ENCODE measurements at places on chromosomes 7 and 10.

- DNase-seq = no peak
Measured at GRCh38 chr10:3464760-3465405, 292.3 kb upstream of the PITRM1 start.

DNA sequence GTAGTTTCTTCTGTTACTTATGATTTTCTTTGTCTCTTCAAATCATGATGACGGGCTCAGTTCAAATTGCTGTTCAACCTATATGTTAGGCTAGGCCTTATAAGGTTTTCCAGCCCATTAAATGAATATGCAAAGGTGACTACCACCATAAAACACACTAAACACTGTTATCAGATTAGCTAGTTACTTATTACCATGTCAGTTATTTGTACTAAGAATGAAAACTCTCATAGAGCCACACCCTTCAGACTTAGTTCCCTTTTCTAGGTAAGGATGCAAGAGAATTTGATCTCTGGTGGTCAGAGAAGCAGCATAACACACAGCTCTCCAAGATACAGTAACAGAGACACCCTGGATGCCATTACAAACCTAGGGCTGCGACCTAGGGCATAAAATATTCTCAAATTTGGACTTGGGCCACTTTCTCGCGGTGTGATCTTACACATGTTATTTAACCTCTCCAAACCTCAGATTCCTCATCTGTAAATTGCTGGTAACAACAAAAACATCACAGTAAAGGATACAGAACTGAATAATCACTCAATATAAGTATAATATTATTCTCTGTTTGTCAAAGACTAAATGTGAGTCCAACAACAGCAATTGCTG, 35.6 kb downstream of the ANKMY2 start:
- no peak for DNase-seq

- peak; percentile 80 for DNase-seq
Measured at GRCh38 chr10:71838264-71839211, 12.5 kb downstream of the PSAP start.

- peak; percentile 70 for DNase-seq
Measured at GRCh38 chr10:61897671-61898434, 3.6 kb upstream of the ARID5B start.

- DNase-seq = peak; percentile 9
Measured at GRCh38 chr10:117429643-117430265, 54.5 kb upstream of the PDZD8 start.

- no peak for DNase-seq
Measured at GRCh38 chr10:561721-562120, 127.7 kb downstream of the DIP2C start.

- peak; percentile 3 for DNase-seq
Measured at GRCh38 chr7:87110778-87111177, 41.5 kb upstream of the DMTF1 start.

GRCh38 chr7:80929619-80930018, 10.8 kb upstream of the SEMA3C start:
- DNase-seq = peak; percentile 92

DNA sequence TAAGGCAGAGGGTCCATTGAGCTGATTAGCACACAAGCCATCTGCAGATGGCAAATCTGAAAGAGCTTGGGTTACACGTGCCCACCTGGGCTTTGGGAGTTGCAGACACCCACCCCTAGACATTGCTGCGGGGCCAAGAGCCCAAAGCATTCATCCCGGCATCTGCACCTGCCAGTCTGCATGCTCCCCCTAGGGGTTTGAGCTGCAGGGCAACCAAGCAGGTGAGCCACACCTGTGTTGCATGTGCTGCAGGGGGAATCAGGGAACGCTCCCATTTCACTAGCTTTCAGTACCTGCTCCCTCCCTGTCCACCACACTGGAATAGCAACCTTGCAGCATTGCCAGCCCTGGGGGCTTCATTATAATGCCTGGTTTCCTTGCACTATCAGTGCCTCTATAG, 21.1 kb downstream of the C7orf33 start:
- DNase-seq = no peak

- DNase-seq = no peak
Measured at GRCh38 chr10:98488669-98489430, 42.1 kb upstream of the HPS1 start.

DNA sequence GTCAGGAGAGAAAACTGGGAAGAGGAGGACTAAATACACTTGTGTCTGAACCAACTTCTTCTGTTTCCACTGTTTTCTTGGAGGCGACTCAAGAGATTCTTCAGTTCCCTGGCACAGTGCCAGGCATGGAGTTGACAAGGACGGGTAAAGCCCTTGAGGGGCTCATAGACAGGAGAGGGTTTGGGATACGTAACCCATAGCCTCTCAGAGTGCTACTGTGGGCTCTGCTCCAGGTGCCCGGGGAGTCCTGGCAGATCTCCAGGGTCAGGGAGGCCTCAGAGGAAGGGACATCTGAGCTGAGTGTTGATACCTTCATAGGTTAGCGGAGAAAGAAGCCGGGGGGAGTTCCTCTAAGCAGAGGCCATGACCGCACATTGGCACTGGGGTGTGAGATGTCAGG, 42.0 kb downstream of the GALNT17 start:
- no peak for DNase-seq

DNA sequence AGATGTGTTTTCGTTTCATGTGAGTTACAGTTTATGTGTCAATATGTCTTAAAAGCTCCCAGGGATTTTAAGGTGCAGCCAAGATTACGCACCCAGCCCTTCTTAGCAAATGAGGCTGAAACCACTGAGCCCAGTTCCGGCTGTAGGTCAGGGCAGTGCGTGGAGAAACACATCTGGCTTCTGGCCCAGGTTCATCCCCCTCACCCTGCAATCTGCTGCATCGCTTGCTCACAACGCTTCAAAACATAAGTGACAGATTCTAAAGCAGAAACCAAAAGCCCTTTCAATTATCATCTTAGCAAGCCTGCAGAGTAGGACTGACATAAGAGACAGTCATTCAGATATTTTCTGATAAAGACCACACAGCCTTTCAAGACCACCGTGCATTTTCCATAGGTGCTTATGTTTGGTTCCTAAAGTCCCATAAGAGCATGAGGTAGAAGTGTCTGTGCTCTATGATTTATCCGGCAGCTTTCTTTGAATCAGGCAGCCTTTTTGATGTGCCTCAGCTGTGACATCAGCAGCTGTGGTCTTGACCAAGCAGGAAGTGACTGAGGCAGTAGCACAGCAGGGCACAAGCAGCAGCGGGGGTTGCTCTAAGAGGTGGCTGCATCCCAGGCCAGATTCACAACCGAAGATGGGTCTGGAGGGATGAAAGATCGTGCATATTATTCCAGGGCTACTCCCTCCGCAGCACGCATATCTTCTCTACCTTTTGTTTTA, 72.1 kb upstream of the LYZL2 start:
- peak; percentile 55 for DNase-seq

GRCh38 chr7:110507832-110508231, 583.1 kb upstream of the LRRN3 start:
- no peak for DNase-seq

GRCh38 chr10:12455766-12456165, 106.4 kb downstream of the CAMK1D start:
- no peak for DNase-seq

DNA sequence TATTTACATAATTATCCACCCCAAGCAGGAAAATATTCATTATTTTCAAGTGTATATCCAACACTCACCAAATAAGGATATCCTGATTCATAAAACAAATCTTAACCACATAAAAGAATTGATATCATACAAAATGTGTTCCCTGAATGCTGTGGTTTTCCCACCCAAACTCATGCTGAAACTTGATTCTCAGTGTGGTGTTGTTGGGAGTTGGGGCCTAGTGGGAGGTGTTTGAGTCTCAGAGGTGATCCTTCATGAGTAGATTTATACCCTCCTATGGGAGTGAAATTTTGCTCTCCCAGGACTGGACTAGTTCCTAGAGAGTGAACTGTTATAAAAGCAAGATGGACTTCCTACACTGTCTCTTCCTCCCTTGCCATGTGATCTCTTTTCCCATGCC, 1028.3 kb downstream of the SORCS1 start:
- DNase-seq = no peak

- DNase-seq = no peak
Measured at GRCh38 chr10:82256275-82256674, 381.3 kb downstream of the NRG3 start.

GRCh38 chr7:111765751-111766643, 203.7 kb upstream of the IMMP2L start:
- no peak for DNase-seq

GRCh38 chr10:91103384-91104192, 116.9 kb upstream of the PCGF5 start:
- no peak for DNase-seq

DNA sequence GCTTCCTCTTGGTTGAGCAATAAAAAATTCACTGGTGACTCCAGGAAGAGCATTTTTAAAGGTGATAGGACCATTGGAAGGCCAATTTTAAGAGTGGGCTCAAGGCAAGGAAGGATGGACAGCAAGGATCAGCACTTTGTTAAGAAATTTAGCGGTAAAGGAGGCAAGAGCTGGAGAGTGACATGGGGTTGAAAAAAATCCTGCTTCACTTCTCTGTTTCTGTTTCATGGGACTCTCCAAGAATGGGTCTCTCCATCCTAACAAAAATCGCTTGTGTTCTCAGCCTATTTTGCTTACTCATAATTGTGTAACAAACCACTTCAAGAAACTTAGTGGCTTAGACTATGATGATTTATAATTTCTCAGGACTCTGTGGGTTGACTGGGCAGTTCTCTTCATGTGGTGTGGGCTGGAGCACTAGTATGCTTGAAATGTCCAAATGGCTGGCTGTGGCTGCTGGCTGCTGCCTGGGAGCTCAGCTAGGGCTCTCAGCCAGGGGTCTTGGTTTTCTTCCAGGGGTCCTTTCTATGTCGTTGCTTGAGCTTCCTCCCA, 59.8 kb upstream of the ZNRF2 start:
- peak; percentile 90 for DNase-seq

GRCh38 chr10:71770255-71770654, 3.1 kb downstream of the VSIR start:
- peak; percentile 83 for DNase-seq

DNA sequence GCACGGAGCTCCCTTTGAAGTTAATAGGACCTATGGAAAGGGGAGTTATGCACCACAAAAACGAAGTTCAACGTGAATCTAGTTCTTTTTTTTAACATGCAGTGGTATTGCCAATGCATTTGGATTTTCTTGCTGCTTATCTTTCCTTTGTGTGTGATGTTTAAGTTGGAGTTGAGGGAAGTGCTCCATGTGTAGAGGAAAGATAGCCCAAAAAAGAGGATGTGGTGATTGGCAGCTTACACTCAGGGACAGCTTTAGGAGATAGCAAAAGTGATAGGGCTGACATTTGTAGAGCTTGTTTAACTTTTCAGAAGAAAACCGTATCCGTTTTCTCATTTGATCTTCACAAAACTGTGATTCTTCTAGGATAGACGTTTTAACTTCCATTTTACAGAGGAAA, 101.3 kb downstream of the MDFIC start:
- no peak for DNase-seq

DNA sequence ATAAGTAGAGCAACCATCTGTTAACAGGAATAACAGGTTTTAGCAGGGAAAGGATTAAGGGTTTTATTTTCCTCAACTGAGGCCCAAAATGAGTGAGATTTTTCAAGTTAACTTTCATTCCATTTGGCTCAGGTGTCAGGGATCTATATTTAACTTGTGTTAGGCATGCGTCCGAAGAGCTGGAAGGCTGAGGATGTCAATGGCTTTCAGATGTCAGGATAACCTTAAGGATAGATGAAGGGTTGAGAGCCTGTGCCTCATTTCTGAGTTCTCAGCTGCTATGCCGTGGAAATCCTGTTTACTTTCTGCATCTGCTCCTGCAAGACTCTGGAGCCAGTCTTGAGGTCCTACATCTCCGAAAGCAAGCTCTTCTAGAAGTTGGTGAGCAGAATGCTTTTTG, 36.4 kb upstream of the CD36 start:
- DNase-seq = no peak

- DNase-seq = peak; percentile 46
Measured at GRCh38 chr7:139457153-139457946, 26.1 kb downstream of the KLRG2 start.

DNA sequence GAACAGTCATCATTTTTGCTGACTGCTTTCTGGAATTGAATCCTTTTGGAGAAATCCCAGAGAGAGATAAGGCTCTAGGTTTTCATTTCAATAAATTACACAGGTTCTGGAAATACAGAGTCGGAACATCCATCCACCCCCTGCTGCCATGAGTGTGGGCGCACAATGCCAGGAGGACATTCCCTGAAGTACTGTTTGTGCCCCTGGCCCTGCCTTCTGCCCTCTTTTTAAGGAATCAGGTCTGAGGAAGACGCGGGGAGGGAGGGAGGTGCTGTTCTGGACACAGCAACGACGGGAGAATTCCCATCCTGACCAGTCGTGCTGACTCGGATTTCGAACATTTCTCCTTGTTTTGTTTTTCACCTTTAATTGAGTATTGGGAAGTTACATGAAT, 69.0 kb downstream of the SEC61G start:
- no peak for DNase-seq

GRCh38 chr10:127175357-127176110, 20.9 kb downstream of the INSYN2A start:
- DNase-seq = no peak

- DNase-seq = no peak
Measured at GRCh38 chr7:47066976-47067614, 514.8 kb downstream of the TNS3 start.

GRCh38 chr7:70598976-70599375, 533.0 kb upstream of the GALNT17 start:
- peak; percentile 46 for DNase-seq

DNA sequence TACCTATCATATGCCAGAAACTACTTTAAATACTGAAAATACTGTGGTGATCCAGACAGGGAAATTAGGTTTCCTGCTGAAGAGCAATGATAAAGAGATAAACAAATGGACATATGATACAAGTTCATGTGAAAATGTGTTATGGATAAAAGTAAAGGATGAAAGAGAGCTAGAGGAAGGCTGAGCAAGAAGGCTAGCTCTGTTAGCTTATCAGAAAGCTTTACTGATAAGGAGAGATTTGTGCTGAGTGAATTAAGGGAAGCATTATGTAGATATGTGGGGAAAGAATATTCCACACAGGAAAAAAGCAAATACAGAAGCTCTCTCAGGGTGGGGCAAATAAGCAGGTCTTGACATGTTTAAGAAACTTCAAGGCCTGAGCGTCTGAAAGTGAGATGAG, 308.4 kb downstream of the HDAC9 start:
- no peak for DNase-seq

DNA sequence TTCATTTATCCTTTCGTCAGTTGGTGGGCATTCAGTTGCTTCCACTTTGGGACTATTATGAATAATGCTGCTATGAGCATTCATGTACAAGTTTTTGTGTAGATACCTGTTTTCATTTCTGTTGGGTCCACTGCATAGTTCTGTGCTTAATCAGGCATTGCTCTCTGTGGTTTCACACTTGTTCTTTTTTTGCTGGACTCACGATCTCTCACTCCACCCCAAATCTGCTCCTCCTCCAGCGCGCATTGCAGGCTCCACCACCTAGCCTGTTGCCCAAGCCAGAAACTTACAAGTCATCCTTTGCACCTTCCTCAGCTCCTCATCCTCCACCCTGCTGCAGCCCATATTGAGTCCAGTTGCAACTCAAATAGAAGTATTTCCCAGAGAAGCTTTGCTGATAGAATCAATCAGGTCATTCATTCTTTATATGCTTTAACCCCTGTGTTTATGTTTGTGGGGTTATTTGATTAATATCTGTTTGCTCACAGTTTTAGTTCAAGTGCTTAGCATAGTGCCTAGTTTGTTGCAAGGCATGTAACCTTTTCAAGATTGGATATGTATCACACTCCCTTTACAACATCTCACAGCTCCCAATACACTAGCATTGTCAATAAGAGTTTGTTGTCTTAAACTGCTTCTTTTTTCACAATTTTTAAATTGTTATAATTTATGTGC, 16.6 kb upstream of the AFAP1L2 start:
- DNase-seq = peak; percentile 52
